ENCODE measurements at places on chromosomes 5 and 9.

GRCh38 chr9:114057161-114057885 is 20.8 kb downstream of the AMBP start:
- DNase-seq: no peak

GRCh38 chr9:112051812-112052211 is 123.3 kb downstream of the SUSD1 start:
- no peak for DNase-seq

GRCh38 chr5:150142959-150143349 is 12.7 kb downstream of the PDGFRB start:
- no peak for DNase-seq

DNA sequence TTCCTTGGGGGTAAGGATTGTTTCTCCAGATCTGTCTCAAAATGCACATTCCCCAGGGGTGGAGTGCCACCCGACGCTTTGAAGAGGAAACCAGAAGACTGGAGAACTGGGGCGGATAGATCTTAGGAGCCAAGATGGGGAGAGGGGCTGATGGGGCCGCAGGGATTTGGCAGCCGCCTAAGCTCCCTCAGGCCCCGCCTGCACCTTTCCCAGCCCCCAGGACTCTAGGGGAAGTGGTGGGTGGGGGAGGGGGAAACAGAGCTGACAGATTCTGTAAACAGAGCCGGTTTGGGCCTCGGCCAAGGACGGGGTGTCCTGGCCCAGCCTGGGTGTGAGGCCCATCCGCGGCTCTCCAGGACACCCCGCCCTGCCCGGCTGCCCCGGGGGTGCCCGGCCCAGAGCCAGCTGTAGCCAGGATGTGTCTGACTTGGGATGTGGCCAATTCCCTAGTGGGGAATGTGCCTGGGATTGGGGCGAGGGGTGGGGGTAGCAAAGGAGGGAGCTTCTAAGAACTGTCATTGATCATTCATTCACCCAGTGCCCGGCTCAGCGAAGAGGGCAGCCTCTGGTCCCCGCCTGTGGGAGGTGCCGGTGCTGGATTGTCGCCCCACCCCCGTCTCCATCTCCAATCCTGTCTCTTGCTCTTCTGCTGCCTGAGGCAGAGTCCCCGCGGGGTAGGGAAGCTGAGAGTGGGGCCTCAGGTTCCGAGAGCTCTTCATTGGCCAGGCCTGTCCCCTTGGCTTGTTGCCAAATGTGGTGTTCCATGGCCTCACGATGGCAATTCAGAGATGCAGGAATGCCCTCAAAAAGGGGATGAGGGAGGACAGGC is 54.8 kb upstream of the CDKN2AIPNL start:
- no peak for DNase-seq
